ENCODE measurements at places on chromosomes 3 and 15.

DNA sequence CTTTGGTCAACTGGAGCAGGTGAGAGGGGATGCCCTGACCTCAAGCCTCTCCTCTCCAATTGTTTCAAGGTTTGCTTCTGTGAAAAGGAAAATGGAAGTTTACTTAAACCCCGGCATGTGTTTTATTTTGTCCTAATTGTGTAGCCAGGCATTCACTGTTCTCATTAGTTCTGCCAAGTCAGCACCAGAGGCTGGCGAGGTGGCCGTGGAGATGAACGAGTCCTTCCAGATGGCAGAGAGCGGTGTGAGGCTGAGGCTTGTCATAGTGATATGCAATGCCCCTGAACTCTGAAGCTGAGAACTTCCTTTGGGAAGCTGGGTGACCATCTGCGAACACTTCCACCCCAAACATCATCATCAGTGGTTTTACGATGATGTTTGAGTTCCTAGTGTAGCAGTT, 199.6 kb downstream of the TJP1 start:
- DNase-seq: no peak

DNA sequence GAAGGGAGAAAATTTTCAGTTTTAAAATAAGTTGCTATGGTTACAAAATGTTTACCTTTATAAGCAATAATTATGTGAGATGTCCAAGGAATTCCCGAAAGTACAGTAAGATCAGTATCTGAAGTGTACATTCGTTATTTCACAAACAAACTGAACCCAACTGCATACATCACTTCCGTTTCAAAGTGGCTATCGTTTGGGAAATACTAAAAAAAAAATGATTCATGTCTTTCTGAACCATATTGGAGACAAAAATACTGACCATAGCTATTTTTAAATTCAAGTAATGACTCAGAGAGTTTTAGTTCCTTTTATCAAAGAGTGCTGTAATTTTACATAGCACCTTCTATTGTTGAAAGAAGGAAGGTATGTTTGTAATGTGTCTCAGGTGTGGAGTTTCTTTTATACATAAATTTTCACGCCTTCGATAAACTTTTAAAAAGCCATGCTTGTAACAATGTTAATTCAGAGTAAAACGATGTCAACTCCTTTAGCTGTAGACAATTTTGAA, 8.0 kb upstream of the ANKRD28 start:
- no peak for DNase-seq

DNA sequence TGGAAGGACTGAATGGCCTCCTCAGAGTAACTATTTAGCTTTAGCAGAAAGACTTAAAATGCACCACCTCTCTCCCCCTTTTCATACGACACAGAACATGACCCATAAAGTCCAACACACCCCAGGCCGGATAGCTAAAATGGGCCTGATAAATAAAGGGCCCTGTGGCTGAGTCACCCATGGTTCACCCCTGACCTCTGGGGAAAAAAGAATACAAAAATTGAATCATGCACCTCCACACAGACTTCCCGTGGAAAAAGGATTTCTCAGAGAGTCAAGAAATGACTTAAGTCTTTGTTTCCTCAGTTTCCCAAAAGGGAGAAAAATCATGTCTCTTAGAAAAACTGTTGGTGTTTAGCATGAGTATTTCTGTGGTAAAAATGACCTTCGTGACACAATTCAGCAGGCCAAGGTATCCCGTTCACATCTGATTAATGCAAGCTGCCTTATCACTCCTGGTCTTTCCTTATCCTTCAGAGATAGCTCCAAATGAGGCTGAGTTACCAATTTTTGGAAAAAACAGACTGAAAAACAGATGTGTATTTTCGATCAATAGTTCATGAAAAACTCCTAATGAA, 34.0 kb upstream of the ARHGEF3 start:
- no peak for DNase-seq

- DNase-seq: no peak
Observed at GRCh38 chr3:136838641-136839555, 20.0 kb downstream of the SLC35G2 start.

DNA sequence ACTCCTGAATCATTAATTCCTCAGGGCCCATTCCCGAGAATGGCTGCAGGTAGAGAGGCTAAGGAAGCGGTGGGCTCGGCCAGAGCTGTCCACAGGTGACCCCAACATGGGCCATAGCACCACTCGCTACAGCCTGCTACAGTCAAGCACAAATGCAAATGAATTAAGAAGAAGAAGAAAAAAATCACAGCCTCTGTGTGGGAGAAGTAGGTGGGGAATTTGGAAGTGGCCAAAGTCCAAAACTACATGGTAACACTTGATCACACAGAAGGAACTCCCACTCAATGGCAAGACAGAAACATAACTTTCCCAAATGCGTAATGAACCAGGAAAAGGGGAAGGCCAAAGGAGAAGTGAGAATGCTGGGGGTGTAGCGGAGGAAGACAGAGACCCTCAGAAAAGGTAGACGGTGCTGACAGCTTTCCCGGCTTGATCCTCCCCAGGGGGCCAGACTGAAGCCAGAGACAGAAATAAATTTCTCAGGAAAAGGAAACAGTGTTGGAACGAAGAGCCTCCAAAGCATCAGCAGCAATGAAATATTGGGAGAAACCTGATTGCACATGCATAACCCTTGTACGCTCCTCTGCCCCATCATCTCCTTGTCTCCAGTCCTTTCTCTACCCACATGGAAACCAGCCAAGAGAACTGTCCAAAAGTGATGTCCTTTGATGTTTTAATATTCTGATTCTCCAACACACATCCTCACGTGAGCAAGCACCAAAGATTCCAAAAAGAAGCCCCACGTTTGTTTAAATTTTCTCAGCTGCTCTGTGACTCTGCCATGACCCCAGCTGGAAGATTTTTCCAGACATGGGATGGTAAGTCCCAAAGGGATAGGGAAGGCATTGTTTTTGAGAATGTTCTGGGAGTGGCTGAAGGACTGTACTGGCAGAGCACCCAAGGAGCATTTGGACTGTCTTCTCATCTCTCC, 107.6 kb downstream of the OXNAD1 start:
- no peak for DNase-seq

Data from activated CD4-positive, alpha-beta T cell treated with anti-CD3 and anti-CD28 coated beads for 1 hour (primary cell).